ENCODE measurements at places on chromosomes 7 and 10.
A peak's percentile ranks its signal among the peaks of the same experiment; 100 is the strongest.

GRCh38 chr10:22833781-22834180 lies 94.1 kb upstream of the ARMC3 start:
- DNase-seq = no peak

- DNase-seq = no peak
These were observed 13.2 kb downstream of the YKT6 start for GRCh38 chr7:44213877-44214388.

DNA sequence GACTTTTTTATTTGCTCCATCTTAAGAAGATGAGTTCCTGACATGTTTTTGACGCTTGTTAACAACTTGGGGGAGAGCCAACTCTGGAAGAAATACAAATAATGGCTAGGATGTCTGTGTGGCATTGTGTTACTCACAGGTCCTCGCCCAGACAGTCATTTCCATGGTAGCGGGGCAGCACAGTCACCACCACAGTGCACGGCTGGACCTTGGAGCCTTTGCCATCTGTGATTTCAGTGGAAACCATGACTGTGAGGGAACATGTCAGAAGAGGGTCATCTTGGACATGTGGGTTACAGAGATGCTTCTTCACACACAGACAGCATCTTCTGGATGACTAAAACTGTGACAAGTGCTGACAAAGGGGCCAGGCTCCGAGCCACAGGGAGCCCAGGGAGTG lies 74.5 kb downstream of the PKD1L1 start:
- no peak for DNase-seq

- no peak for DNase-seq
These were observed 24.0 kb upstream of the ERCC6 start for GRCh38 chr10:49562893-49563292.

- DNase-seq = peak; percentile 87
These were observed 50.0 kb upstream of the CAMK1D start for GRCh38 chr10:12299222-12299965.

DNA sequence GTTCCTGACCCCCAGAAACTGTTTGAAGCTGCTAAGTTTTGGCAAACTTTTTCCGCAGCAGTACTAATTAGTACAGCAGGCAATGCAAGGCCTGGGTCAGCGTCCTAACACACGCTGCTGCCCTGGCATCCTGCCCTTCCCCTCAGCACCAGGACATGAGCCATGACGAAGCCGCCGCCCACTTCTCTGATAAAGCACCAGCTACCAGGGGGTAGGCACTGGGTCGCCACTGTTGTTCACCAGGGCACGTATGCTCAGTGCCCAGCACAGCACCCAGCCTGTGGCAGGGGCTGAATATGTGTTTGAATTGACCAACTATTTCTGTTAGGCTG lies 59.5 kb downstream of the CHST15 start:
- DNase-seq = no peak

DNA sequence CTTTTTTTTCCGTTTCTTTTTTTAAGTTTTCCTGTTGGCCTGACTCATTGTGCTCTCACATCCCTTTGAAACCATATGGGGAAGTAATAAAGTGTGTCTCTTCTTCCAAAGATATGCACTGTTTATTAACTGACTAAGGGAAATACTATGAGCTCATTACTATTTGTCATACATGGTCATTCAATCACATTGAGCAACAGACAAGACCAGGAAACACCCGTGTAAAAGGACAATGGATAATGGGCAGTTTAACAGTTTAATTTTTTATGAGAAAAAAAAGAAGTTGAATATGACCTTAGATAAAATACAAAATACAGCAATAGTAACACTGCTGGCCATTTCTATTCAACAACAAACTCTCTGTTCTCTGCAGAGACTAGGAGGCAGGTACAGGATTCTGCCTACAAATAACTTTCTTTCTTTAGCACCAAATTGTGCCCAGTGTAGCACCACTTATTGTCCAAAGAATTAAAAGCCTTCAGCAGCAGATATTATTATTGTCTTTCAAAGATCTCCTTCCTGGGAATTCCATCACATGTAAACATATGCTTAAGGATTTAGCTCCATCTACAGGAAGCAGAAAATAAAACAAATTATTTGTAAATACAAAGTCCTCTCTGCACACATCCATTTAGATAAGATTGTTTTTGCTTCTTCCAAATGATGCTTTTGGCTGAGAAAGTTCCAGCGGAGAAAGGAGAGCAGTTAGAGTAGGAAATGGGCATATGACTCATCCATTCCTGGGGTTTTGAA lies 55.0 kb upstream of the AKR1E2 start:
- no peak for DNase-seq

DNA sequence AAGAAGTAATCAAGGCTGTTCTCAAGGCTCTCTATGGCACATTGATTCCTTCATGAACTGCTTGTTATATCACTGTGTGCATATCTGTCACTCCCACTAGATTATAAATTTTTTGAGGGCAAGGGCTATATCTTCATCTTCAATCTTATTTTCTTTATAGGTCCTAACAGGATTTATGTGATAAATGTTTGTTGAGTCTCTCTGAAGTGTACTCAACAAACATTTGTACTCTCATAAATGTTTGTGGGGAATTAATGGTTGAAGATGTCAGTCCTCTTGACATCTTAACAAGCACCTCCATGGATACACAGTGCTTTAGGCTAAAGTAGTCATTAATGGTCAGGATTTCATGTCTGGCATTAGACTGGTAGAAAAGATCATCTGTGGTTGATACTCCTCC lies 143.2 kb downstream of the RNLS start:
- no peak for DNase-seq

GRCh38 chr10:84138478-84139125 lies 707 bp upstream of the GHITM start:
- no peak for DNase-seq

DNA sequence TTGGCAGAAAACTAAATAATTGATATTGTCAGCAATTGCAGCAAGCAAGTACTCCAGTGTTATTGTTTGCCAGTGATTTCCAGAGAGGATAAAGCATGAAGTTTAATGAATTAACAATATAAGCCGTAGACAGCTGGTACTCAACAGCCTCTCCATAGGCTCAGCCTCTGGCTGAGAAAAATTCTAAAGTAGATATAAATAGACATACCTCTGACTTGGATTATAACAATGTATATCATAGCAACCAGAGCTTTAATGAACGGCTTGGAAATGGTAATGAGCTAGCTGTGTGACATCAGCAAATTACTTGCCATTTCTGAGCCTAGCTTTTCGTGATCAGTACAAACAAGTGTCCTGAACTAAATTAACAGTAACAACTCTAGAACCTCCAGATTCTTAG lies 1055.4 kb upstream of the AUTS2 start:
- DNase-seq = no peak

GRCh38 chr10:42997151-42997848 lies 79.6 kb upstream of the RET start:
- DNase-seq = no peak

GRCh38 chr10:73589563-73590126 lies 1.5 kb downstream of the USP54 start:
- DNase-seq = no peak

DNA sequence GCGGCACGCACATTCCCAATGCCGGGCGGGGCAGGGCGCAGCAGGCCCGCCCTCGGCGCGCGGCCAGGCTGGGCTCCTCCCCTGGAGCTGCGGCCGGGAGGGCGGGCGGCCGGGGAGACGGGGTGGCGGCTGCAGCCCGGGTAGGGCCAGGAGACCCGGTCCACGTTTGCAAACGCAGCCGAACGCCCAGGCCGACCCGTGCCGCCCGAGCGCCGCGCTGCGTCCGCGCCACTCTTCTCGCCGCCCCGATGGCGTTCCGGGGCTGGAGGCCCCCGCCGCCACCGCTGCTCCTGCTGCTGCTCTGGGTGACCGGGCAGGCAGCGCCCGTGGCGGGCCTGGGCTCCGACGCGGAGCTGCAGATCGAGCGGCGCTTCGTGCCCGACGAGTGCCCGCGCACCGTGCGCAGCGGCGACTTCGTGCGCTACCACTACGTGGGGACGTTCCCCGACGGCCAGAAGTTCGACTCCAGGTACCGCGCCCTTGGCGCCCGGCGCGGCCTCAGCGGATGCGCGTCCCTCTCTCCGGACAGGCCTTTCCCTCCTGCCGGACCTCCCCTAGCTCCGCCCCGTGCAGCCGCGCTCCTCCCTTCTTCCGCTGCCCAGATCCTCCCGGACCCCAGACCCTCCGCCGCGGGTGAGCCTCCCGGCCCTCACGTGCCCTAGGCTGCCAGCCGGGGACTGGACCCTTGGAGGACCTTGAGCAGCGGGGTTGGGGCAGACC lies at the start of gene FKBP9:
FKBP9 (plus strand) TSS at position 115 of the 720 bp plus-strand sequence; CDS start at position 249, 134 bp downstream.
- peak; percentile 88 for DNase-seq

DNA sequence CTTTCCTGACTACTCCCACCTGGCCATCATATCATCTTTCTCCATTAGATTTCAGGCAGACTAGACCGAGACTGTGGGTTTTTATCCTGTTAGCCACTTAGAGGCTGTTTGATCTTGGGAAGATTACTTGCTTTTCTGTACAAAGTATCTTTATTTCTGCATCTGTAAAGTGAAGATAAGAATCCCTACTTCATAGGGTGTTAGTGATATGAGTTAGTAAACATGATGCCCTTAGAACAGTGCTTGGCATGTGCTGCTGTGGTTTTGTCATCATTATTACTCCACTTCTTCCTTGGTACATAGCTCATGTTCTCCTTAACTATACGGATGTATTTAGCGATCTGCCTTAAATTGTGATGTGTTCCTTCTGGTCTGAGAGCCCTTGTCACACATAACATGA lies 165.2 kb downstream of the AUTS2 start:
- no peak for DNase-seq

- no peak for DNase-seq
These were observed 121.1 kb upstream of the PDE1C start for GRCh38 chr7:32191305-32191704.

DNA sequence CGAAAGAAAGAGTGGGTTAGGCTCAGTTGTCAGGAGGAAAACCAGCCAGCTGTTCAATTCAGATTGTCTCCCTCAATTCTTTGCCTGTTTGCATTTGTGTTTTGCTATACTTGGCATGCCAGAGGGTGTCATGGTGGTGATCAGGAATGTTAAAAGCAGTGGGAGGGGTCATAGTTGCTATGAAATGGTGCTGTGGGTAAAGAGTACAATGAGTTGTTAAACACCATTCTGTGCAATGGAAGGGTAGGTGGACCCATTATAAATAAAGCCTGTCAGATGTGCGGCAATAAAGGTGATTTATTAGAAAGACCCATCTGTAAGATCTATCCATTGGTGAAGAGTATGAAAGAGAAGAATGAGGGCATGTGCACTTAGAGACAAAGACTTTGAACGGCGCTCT lies 82.2 kb downstream of the MRPL32 start:
- DNase-seq = no peak

DNA sequence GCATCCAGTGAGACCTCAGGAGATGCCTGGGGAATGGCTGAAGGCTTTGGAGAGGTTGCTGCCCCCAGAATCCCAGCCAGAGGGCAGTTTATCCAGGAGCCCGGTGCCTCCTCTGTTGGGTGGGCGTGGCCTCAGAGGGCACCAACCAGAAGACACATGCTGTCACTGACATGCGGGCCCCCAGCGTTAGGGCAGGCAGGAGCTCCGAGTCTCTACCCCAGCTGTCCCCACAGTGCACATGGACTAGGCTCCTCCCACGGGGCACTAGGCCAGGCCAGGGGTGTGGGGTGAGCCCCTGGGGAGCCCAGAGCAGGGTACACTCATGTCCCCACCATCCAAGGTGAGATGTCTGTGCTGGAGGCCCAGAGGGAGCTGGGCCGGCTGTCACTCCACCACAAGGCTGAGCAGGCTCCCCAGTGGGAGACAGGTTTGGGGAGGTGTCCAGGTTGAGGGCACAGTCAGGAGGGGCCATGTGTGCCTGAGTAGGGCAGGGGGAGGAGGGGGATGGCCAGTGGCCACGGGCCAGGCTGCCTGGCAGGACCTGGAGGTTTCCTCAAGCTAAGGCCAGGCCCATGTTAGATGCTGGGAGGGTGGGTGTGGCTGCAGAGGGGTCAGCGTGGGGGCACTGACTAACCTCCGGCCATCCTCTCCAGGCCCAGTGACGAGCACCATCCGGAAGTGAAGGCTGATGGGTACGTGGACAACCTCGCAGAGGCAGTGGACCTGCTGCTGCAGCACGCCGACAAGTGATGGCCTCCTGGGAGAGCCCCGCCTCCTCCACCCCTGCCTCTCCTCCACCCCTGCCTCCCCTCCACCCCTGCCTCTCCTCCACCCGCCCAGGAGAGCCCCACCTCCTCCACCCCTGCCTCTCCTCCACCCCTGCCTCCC lies 131.3 kb downstream of the FAM53B start:
- DNase-seq = no peak

DNA sequence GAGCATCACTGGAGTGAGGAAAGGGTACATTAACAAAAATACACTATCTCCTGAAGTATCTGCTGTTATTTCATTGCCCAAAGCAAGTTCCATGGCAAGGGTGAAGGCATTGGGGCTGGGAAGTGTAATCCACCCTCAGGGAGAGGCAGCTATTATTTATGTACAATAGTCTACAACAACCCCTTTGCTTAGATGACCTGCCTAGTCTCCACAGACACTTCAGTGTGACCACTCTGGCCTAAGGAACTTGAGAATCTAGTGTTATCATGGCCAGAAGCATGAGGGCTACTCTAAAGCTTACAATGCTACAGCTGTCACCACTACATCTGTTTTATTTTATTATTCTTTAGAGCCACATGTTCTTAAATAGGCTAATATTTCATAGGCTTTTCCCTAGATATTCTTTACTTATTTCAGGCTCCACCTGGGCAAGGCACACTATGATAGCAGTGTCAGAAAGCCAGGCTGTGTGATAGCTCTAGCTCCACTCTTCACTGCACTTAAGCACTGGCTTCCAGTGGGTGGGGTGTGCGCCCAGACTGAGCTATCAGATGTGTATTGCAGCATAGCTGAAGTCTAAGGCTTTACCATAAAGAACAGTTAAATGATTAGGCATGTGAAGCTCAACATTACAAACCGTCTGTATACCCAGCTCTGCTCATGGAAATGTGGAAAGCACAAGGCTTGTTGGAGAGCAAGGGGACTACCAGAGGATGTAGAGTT lies 117.0 kb upstream of the CCDC6 start:
- no peak for DNase-seq

DNA sequence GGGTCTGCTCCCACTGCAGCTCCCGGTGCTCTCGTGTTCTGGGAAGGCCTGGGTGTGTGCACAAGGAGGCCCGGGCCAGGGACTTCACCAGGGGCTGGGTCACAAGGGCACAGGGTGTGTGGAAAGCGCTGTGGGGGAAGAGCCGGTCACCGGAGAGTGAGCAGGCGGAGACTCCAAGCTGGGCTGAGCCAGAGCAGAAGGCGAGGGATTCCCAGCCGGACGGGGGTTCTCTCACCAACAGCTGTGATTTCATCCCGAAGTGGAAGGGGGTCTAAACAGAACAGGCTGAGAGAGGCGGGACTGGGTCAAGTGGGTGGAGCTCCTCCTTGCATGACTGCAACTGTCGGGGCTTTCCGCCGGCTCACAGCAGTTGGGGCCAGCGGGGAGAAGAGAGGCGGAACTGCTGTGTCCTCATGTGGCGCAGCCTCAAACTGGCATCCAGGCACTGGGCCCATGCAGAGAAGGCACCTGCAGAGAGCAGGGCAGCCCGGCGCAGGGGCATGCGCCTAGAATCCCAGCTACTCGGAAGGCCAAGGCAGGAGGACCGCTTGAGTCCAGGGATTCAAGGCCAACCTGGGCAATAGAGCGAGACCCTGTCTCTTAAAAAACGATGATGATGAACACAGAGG lies 7.6 kb upstream of the ORAI2 start:
- no peak for DNase-seq

GRCh38 chr7:30924624-30925023 lies 13.0 kb downstream of the AQP1 start:
- DNase-seq = peak; percentile 19

All from left lobe of liver (tissue), 2 donors.